ENCODE measurements at places on chromosomes 5 and 9. TPM values are rescaled to one million over a fixed set of nuclear protein-coding genes. Genes with fewer than 3 reads are reported as not detected.
A peak's percentile ranks its signal among the peaks of the same experiment; 100 is the strongest.

Gene TDRD7
- 4.9 TPM for polyA plus RNA-seq

Gene PCDHA7
- 0.07 TPM for polyA plus RNA-seq

Gene INSL6
- polyA plus RNA-seq = not detected

Gene PANK3
- 6.0 TPM for polyA plus RNA-seq

Gene LRRC14B
- not detected for polyA plus RNA-seq

Gene FBXO10
- polyA plus RNA-seq = 13.8 TPM

Gene SPINK4
- not detected for polyA plus RNA-seq

Gene C5orf58
- polyA plus RNA-seq = not detected

DNA sequence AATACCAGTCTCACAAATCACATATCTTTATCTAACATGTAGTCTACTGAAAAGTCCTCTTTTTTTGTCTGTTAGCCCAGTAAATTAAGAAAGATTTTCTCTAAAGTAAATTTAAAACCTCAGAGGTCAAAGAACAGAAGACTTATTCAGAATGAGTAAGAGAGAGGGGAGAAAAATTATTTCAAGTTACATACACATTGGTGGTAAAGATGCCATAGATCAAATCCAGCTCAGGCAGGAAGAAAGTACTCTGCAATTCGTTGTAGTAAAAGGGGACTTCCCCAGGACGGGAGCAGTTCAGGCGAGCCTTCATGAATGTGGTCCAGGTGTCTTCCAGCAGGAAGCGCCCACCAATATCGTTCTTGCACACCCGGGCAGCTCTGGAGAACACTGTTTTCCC lies 344.1 kb downstream of the SEMA5A start:
- DNase-seq = no peak

DNA sequence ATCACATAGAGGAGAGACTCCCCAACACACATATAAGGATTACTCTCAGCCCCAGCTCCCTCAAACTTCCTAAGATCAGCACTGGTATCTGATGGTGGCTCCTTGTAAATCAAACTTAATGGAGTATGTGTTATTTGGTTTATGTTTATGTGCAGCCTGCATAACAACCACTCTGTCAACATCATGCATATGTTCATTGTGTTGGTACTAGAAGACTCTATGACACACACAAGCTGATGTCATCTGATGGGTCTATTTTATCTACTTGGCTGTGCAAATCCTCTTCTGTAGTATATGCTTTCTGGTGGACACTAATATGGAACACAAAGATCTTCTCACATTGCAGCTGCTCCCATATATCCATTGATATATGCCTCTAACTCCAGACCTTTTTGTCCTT lies 134.0 kb upstream of the FAM174A start:
- DNase-seq = no peak

- DNase-seq = no peak
These were observed 49.9 kb downstream of the ADCY2 start for GRCh38 chr5:7445831-7446230.

- no peak for DNase-seq
These were observed 117.2 kb downstream of the TRPM3 start for GRCh38 chr9:71004196-71004595.

GRCh38 chr5:160377651-160378050 lies 7.2 kb upstream of the C1QTNF2 start:
- no peak for DNase-seq

- DNase-seq = no peak
These were observed 112.5 kb upstream of the SLCO6A1 start for GRCh38 chr5:102611312-102611711.

GRCh38 chr5:81517462-81517861 lies 123.5 kb upstream of the ACOT12 start:
- DNase-seq = no peak

GRCh38 chr5:170200876-170201275 lies 31.9 kb upstream of the C5orf58 start:
- DNase-seq = no peak

DNA sequence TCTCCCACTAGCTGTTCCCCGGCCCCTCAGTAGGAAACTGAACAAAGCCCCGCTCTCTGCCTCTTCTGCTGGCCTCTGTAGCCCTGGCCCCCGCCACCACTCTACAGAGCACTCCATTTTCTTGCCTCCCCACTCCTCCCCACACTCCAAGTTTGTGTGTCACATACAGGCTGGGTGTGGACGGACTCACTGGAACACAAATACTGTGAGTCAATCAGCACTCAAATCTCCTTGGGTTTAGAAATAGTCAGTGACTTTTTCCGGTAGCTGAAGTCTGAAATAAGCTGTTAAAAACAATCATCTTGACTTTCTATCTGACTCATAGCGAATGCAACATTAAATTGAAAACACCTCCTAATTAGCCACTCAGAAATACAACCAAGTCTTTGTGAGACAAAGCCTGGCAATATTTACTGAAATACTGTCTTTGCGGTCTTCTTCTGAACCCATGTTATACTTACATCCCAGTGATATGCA lies 122.5 kb downstream of the LHFPL2 start:
- peak; percentile 93 for DNase-seq

- no peak for DNase-seq
These were observed 97.8 kb downstream of the PCDH1 start for GRCh38 chr5:141780240-141780951.

DNA sequence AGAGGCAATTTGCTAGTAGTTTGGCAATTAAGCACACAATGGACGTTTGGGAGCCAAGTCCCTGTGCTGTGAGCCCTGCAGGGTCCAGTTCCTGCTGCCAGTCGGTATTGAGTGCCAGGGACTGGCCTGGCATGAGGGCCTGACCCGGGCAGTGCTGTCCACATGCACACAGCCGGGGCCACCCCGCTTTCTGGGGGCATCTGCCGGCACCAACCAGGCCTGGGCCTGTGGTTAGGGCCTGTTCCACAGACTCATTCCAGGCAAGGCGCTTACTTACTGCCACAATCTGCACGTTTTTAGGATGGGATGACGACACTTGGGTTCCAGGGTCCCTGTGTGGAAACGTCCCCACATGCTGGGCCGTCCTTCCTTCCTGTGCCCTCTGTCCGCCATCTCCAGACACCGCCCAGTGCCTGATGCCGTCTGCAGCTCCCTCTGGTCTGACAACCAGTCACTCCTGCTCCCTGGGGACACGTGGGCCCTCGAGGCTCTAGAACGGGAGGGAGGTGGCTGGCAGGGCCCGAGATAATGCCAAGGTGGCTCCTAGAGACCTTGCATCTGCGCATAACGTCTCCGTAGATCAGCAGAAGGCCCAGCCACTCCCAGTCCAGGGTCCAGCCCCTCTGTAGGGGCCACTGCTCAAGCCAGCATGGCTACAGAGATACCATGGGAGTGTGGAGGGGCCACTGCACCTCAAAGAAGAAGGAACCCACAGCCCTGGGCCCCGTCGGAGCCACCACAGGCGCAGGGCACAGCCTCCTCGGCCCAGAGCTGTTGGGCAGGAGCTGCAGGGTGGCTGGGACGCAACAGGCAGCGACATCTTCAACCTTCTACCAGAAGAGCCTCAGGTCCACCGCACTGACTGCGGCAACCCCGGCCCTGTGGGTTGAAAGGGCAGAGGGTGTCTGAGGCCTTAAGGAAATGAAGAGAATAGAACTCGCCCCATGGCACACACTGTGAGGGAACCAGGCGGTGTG lies 24.7 kb downstream of the SLC9A3 start:
- no peak for DNase-seq

DNA sequence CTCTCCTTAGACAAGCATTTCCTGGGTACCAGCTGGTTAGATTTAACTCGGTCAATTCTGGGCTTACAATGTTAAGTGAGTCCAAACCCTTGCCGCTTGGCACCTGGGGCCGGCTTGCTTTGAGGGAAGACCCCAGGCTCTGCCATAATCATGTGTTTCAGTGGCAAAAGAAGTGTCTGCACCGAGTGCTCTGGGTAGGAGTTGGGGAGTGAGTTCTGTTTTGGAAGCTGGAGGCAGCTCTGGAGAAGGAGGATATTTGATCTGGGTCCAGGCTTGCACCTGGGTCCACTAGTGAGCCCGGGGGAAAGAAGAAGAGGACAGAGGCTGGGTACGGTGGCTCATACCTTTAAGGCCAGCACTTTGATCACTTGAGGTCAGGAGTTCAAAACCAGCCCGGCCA lies 8.4 kb upstream of the OLFM1 start:
- DNase-seq = no peak

Measured in endothelial cell of umbilical vein (primary cell).